ENCODE measurements at places on chromosomes 4 and X.

DNA sequence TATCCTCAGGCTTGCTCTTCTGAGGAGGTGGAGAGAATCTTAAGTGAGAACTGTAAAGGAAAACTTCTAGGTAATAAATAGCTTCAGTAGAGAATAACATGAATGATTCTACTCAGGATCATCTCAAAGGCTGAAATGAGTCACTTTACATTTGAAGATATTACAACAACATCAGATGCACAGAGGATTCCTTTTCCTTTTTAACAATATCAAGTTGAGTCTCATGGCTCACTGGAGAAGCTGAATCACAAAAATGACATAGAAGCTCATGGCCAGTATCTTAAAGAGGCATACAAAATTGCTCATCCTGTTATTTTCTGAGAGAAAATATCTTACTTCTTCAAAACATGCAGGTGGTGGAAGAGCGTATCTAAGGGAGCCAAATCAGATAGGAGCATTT is 72.5 kb upstream of the EMCN start:
- no peaks in the 10 kb centered on the region for H3K27me3 ChIP-seq
- DNase-seq = no peak
- no peak overlapping the region for H3K27ac ChIP-seq
- no peaks in the 10 kb centered on the region for H3K4me1 ChIP-seq

DNA sequence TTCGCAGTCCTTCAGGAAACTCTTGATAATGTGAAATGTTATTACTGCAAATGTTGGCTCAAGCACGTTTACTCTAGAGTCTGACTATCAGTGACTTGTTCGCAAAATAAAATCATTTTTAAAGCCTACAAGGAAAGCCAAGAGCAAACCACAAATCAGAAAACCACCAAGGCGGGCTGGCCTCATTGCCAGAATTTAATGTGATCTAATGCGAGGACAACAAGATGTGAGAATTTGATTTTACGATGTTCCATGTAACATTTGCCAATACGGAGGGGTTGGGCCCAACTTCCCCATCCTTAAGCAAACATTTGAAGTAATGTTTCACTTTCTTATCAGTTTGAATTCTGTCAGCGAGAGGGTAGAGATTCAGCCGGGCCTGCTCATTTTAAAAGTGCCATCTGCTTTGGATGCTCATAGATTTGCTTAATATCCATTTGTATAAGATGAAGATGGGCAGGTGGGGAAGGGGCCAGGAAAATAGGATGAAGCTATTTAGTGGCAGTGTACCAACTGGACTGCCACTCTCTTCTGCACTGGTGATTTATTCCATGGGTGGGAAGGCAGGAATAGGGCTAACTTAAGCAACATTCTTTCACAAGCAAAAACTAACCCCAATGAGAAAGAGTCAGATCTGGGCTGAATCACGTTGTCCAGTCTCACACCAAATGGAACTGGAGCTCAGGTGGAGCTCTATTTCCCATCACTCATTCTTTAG is 225.3 kb downstream of the ANAPC10 start:
- no peaks in the 10 kb centered on the region for H3K4me1 ChIP-seq
- H3K4me3 ChIP-seq = no peak overlapping the region
- H3K27ac ChIP-seq = no peak overlapping the region
- no peaks in the 10 kb centered on the region for H3K27me3 ChIP-seq
- DNase-seq = no peak
- H3K36me3 ChIP-seq = no peaks in the 10 kb centered on the region

GRCh38 chrX:97691901-97692455 is 808.3 kb downstream of the RPA4 start:
- H3K27me3 ChIP-seq = no peaks in the 10 kb centered on the region
- no peak overlapping the region for H3K27ac ChIP-seq
- no peaks in the 10 kb centered on the region for H3K4me1 ChIP-seq
- DNase-seq = no peak
- H3K4me3 ChIP-seq = no peak overlapping the region
- H3K36me3 ChIP-seq = no peaks in the 10 kb centered on the region

DNA sequence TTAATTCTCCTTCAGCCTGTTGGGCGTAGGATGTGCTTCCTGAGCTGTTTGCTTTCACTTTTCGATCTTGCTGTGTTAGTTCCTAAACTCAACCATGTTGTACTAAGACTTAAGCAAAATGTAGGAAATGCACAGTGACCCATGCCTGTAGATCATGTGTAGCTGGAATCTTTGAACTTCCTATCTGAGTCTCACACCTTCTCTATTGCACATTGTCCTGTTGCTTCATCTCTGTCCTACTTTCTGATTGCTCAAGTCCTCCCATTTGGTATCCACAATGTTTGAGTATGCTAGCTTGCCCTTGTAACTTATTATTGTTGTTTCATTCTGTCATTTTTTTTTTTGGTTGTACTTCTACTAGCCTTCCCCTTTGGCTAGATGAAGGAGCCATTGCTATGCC is 239.6 kb downstream of the PPP1R2C start:
- H3K4me3 ChIP-seq = no peak overlapping the region
- no peak for DNase-seq
- no peaks in the 10 kb centered on the region for H3K27me3 ChIP-seq

DNA sequence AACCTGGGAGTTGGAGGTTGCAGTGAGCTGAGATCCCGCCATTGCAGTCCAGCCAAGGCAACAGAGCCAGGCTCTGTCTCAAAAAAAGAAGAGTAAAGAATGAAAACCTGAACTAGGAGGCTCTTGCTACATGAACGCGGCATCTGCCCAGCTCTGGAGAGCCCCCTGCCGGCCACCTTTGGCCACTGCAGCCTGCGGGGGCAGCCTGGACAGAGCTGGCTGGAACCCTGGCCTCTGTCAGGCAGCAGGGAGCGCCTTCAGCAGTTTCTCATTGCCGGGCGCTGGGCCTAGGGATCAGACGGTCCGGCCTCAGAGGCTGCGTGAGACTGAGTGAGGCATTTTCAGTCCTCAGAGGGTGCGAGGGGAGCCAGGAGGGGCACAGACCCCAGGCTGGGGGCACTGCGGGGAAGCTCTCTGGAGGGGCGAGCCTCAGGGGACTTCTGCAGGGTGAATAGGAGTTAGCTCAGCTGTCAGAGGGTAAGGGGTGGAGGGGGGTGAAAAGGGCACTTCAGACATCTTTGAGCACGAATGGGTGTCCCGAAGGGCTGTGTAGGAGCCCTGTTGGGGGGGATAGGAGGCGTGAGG is 17.5 kb downstream of the DOK7 start:
- no peaks in the 10 kb centered on the region for H3K36me3 ChIP-seq
- peak; percentile 52 for DNase-seq
- no peak overlapping the region for H3K4me3 ChIP-seq
- peaks cover 5% of the 10 kb centered on the region for H3K4me1 ChIP-seq

- H3K27me3 ChIP-seq = no peaks in the 10 kb centered on the region
- no peaks in the 10 kb centered on the region for H3K36me3 ChIP-seq
- DNase-seq = no peak
- H3K4me1 ChIP-seq = no peaks in the 10 kb centered on the region
Measured at GRCh38 chr4:67912080-67912479, 28.3 kb upstream of the TMPRSS11D start.

DNA sequence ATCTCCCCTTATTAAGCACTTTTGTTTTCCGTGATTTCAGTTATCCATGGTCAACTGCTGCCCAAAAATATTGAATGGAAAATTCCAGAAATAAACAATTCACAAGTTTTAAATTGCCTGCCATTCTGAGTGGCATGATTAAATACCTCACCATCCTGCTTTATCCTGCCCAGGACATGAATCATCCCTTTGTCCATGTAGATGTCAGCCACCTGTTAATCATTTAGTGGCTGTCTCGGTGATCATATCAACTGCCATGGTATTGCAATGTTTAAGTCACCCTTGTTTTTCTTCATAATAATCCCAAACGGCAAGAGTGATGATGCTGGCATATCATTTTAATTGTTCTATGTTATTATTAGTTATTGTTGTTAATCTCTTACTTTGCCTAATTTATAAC is 79.8 kb upstream of the LHFPL1 start:
- no peak overlapping the region for H3K27ac ChIP-seq
- no peak overlapping the region for H3K4me3 ChIP-seq
- no peaks in the 10 kb centered on the region for H3K27me3 ChIP-seq
- H3K36me3 ChIP-seq = no peaks in the 10 kb centered on the region

- no peak overlapping the region for H3K4me3 ChIP-seq
- no peaks in the 10 kb centered on the region for H3K36me3 ChIP-seq
Measured at GRCh38 chr4:114613560-114613959, 15.0 kb downstream of the UGT8 start.

DNA sequence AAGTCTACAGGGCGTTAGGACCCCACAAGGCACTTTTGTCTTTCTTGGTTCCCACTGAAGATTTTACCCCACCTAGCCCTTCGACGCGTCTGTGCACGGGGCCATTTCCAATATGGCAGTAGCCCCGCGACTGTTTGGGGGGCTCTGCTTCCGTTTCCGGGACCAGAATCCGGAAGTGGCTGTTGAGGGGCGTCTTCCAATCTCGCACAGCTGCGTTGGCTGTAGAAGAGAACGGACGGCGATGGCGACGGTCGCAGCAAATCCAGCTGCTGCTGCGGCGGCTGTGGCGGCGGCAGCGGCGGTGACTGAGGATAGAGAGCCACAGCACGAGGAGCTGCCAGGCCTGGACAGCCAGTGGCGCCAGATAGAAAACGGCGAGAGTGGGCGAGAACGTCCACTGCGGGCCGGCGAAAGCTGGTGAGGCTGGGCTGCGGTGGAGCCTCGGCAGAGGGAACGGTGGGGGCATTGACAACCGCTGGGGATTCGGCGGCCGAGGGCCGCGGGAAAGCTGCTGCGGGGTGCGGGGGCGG is at the start of gene USP11:
Gene USP11, plus strand, starts transcription at position 207 of the 530 bp plus-strand sequence. Its CDS starts 35 bp downstream, at position 242.
- peak within 1 kb of the TSS; percentile 96 for H3K27ac ChIP-seq
- peak within 1 kb of the TSS; percentile 71 for H3K4me3 ChIP-seq
- H3K4me1 ChIP-seq = peaks cover 25% of the 10 kb centered on the region
- H3K27me3 ChIP-seq = no peaks in the 10 kb centered on the region

DNA sequence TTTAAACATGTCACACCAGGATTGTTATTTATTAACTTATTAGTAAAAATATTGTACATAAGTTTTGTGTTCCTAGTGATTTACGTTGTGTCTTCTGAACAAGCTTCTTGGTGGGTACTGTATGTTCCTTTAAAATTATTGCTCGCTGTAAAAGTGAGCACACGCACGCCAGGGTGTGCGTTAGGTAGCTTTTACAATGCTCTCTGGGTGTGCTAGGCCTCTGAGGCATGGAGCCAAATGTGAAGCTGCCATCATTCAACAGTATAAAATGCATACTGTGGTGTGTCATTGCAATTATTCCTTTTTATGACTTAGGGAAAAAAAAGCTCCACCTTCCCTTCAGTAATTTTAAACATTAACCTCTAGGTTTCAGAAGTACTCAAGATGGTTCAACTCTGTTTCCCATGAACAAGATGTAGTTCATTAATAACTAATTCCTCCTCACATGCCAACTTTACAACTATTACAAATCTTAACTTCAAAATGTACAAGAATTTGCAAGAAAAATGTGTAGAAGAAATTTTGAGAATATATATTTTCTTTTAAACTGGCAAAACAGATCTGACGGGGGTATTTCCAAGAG is 42.4 kb downstream of the ATOH1 start:
- H3K4me1 ChIP-seq = no peaks in the 10 kb centered on the region
- no peak for DNase-seq
- no peaks in the 10 kb centered on the region for H3K27me3 ChIP-seq
- no peaks in the 10 kb centered on the region for H3K36me3 ChIP-seq
- no peak overlapping the region for H3K27ac ChIP-seq

- no peak overlapping the region for H3K27ac ChIP-seq
- DNase-seq = no peak
- H3K36me3 ChIP-seq = no peaks in the 10 kb centered on the region
- H3K4me1 ChIP-seq = no peaks in the 10 kb centered on the region
- H3K27me3 ChIP-seq = no peaks in the 10 kb centered on the region
- H3K4me3 ChIP-seq = no peak overlapping the region
Measured at GRCh38 chr4:52931243-52931642, 69.1 kb downstream of the RASL11B start.

GRCh38 chr4:1413687-1414479 is 7.6 kb upstream of the NKX1-1 start:
- no peaks in the 10 kb centered on the region for H3K36me3 ChIP-seq
- no peaks in the 10 kb centered on the region for H3K4me1 ChIP-seq
- peaks cover 11% of the 10 kb centered on the region for H3K27me3 ChIP-seq
- no peak for DNase-seq
- H3K27ac ChIP-seq = no peak overlapping the region

DNA sequence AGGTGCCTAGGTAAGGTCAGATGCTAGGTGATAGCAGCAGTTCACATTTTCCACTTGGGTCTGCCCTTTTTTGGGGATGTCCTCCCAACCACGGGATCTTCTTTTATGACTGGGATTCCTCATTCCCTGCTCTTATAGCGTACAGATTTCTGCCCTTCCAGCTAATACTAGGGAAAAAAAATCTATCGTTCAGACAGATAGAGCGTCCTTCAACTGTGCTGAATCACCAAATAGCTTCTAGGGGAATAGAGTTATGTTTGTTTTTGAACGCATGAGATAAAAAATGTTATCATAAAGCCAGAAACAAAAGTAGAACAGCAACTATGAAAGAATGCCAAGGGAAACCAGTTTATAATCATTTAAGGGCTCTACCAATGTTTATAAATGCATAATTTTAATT is 13.0 kb downstream of the RAP2C start:
- H3K4me3 ChIP-seq = no peak overlapping the region
- no peak overlapping the region for H3K27ac ChIP-seq
- H3K27me3 ChIP-seq = no peaks in the 10 kb centered on the region
- no peaks in the 10 kb centered on the region for H3K4me1 ChIP-seq
- H3K36me3 ChIP-seq = no peaks in the 10 kb centered on the region

- H3K4me1 ChIP-seq = no peaks in the 10 kb centered on the region
- no peaks in the 10 kb centered on the region for H3K27me3 ChIP-seq
- no peak overlapping the region for H3K27ac ChIP-seq
- no peak for DNase-seq
- no peak overlapping the region for H3K4me3 ChIP-seq
- no peaks in the 10 kb centered on the region for H3K36me3 ChIP-seq
Measured at GRCh38 chr4:183940864-183941263, 35.8 kb downstream of the STOX2 start.

DNA sequence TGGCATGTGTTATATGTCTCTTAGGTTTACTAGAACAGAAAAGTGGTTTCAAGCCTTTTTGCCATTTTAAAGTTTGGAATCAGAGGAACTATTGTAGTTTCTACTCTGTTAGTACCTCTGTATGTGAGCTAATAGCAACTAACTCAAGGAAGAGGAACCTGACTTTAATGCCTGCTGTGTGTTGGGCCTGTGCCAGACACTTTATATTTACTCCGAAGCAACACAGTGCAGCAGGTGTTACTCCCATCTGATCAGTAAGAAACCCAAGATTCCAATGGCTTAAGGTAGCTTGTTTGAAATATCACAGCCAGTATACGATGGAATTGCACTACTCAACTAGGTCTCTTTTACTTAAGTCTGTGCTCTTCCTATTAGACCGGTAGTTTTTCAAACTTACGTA is 79.2 kb downstream of the USP9X start:
- H3K36me3 ChIP-seq = peaks cover 9% of the 10 kb centered on the region
- H3K4me1 ChIP-seq = no peaks in the 10 kb centered on the region
- DNase-seq = no peak
- no peak overlapping the region for H3K4me3 ChIP-seq

DNA sequence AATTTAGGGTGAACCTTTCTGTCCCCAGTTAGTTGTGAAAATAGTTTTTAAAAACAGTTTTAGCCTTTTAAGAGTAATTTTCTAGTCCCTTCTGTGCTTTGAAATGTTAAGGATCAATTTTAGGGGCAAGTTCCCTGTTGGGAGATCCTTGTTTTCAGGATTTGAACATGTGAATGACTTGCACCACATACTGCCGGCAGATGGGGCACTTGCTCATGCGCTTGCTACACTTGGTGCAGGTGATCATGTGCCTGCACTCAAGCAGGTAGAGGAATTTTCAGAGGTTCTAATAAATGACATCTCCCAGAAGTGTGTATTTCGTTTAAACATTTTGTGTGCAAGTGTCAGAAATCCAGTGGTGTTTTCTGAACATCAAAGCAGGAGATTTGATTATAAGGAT is 195.9 kb downstream of the CHM start:
- no peaks in the 10 kb centered on the region for H3K36me3 ChIP-seq
- no peak overlapping the region for H3K27ac ChIP-seq
- no peaks in the 10 kb centered on the region for H3K27me3 ChIP-seq
- no peaks in the 10 kb centered on the region for H3K4me1 ChIP-seq
- DNase-seq = no peak
- no peak overlapping the region for H3K4me3 ChIP-seq
